ENCODE measurements at places on chromosomes 5 and 9.
A peak's percentile ranks its signal among the peaks of the same experiment; 100 is the strongest.

GRCh38 chr9:36873247-36873875, 160.7 kb downstream of the PAX5 start:
- H3K27ac ChIP-seq = no peak overlapping the region
- peaks cover 12% of the 10 kb centered on the region for H3K27me3 ChIP-seq
- peaks cover 2% of the 10 kb centered on the region for H3K36me3 ChIP-seq
- DNase-seq = peak; percentile 70
- peaks cover 3% of the 10 kb centered on the region for H3K4me1 ChIP-seq

GRCh38 chr5:138495351-138495750, 30.1 kb downstream of the EGR1 start:
- H3K27ac ChIP-seq = no peak overlapping the region
- H3K4me3 ChIP-seq = no peak overlapping the region
- peaks cover 15% of the 10 kb centered on the region for H3K4me1 ChIP-seq
- peaks cover 19% of the 10 kb centered on the region for H3K27me3 ChIP-seq
- H3K36me3 ChIP-seq = peaks cover 3% of the 10 kb centered on the region

DNA sequence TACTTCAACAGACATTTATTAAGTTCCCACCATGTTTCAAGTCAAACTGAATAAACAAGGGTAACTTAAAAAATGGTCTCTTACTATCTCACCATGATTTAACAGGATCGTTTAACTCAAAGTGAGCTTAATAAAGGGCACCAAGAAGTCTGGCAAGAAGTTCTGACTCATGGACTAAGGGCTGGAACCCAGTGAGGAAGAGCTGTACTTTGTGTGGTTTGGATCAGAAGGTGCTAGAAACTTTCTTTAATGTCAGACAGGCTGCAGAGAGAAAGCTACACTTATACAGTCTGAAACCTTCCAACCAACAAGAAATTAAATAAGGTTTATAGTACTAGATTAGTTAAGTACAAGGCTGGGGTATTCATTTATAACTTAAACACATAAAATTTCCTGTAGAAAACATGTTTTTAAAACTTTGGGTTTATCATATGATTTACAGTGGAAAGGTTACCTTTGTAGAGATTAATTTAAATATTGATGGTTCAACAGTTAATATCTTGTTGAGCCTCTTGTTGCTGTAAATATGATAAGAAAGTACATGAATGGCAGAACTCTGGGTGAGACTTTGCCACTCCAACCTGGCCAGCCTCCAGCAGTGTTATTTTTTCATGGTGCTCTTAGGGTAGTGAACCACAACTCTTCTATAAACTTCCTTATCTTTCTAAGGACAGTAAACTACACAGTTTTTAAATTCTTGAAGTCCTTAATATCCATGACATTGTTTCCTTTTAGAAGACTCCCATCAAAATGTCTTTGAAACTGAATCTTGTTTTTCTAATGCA, 162.8 kb downstream of the MAN2A1 start:
- no peak overlapping the region for H3K4me3 ChIP-seq
- H3K36me3 ChIP-seq = peaks cover 23% of the 10 kb centered on the region
- peaks cover 3% of the 10 kb centered on the region for H3K27me3 ChIP-seq
- peaks cover under 1% of the 10 kb centered on the region for H3K4me1 ChIP-seq
- no peak overlapping the region for H3K27ac ChIP-seq

DNA sequence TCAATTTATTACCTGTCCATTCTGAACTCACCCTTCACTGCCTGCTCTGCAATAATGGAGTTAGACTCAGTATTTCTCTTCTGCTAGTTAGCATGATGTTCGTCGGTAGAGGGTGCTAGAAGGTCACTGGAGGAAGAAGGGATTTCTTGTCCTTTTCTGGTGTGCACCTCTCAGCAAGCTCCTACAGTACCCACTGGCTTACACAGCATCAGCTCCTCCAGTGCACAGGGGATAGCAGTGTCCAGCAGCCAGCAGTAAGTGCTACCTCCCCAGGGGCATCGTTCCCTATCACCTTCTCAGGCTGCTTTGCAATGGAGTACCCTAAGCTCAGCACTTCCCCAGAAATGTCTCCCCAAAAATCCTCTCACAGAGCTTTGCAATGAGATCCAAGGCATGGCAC, 45.9 kb upstream of the APC start:
- no peak overlapping the region for H3K27ac ChIP-seq
- H3K27me3 ChIP-seq = peaks cover 4% of the 10 kb centered on the region
- peaks cover 38% of the 10 kb centered on the region for H3K4me1 ChIP-seq
- H3K4me3 ChIP-seq = no peak overlapping the region
- H3K36me3 ChIP-seq = no peaks in the 10 kb centered on the region

GRCh38 chr9:127283917-127284497, 19.4 kb downstream of the GARNL3 start:
- H3K4me3 ChIP-seq = no peak overlapping the region
- no peak overlapping the region for H3K27ac ChIP-seq
- DNase-seq = no peak
- no peaks in the 10 kb centered on the region for H3K36me3 ChIP-seq
- peaks cover 1% of the 10 kb centered on the region for H3K27me3 ChIP-seq

DNA sequence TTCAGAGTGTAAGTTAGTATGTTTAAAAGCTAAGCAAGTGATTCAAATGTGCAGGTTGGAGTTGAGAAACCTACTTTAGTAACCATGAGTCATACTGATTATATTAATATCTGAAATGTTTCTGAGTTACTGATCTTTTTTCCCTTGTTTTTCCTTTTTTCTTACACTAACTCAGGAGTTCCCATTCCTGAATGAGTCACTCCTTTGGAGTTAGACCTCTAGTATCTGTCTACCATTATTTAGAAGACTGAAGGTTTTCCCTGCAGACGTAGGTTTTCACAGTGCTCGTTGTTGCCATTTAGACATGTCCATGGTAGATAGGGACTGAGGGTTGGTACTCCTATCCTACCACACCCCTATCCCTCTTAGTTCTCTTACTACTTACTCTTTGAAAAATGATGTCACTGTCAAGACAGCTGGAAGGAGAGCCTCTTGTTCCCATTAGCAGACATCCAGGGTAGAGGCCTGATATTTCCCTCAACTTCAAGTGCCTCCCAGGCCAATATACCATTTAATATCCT, 20.2 kb downstream of the OCLN start:
- H3K4me1 ChIP-seq = no peaks in the 10 kb centered on the region
- no peak for DNase-seq
- H3K27me3 ChIP-seq = no peaks in the 10 kb centered on the region
- H3K27ac ChIP-seq = no peak overlapping the region
- H3K36me3 ChIP-seq = peaks cover 23% of the 10 kb centered on the region

DNA sequence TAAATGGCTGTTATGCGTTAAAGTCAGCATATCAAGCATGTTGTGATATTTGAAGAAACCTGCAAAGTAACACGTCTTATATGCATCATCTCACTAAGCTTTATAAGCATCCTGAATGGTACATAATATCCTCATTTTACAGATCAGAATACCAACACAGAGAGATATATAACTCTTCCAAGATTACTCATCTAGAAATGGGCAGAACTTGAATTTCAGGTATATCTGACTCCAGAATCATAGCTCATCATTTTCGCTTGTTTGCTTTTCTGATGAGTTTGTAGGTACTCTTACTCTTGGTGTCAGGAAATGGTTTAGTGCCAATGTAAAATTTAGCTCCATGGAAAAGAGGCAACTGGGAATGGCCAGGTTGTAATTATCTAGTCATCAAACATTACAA, 232.3 kb upstream of the ANKH start:
- H3K27me3 ChIP-seq = no peaks in the 10 kb centered on the region
- peaks cover 26% of the 10 kb centered on the region for H3K4me1 ChIP-seq
- no peak for DNase-seq

DNA sequence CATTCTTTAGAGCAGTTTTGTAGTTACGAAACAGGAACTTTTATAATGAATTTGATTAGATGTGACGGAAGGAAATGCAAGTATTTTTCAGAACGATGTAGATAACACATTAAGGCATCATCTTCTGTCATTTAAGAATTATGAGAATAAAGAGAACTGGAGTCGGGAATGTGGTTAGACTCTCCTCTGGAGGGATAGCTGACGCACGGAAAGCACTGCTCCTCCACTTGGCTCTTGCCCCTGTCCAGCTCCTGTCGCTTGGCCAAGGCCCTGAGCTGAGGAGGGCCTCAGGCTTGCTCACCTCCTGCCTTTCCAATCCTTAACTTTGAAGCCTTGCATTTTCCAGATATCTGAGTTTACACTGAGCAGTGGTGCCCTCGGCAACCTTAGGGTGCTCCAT, 60.5 kb downstream of the MAP1B start:
- peaks cover 30% of the 10 kb centered on the region for H3K4me1 ChIP-seq
- no peak overlapping the region for H3K27ac ChIP-seq
- no peak for DNase-seq
- H3K4me3 ChIP-seq = no peak overlapping the region
- peaks cover 3% of the 10 kb centered on the region for H3K27me3 ChIP-seq

DNA sequence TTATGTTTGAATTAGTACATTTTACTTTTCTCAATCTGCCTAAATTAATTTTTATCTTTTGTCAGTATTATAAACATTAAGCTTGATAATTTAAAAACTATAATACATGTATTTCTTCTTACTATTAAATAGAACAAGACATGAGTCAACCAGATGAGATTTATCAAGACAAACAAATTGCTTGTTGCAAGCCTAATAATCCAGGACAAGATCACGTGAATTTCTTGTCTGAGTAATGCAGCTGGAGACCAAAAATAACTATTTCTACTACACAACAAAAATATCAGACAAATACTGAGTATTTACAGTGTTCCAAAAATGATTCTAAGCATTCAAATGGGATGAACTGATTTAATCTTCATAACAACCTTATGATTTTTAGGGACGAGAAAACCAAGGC, 339.1 kb upstream of the PRR16 start:
- no peak for DNase-seq
- H3K27ac ChIP-seq = no peak overlapping the region
- no peaks in the 10 kb centered on the region for H3K27me3 ChIP-seq
- no peaks in the 10 kb centered on the region for H3K36me3 ChIP-seq
- no peaks in the 10 kb centered on the region for H3K4me1 ChIP-seq

DNA sequence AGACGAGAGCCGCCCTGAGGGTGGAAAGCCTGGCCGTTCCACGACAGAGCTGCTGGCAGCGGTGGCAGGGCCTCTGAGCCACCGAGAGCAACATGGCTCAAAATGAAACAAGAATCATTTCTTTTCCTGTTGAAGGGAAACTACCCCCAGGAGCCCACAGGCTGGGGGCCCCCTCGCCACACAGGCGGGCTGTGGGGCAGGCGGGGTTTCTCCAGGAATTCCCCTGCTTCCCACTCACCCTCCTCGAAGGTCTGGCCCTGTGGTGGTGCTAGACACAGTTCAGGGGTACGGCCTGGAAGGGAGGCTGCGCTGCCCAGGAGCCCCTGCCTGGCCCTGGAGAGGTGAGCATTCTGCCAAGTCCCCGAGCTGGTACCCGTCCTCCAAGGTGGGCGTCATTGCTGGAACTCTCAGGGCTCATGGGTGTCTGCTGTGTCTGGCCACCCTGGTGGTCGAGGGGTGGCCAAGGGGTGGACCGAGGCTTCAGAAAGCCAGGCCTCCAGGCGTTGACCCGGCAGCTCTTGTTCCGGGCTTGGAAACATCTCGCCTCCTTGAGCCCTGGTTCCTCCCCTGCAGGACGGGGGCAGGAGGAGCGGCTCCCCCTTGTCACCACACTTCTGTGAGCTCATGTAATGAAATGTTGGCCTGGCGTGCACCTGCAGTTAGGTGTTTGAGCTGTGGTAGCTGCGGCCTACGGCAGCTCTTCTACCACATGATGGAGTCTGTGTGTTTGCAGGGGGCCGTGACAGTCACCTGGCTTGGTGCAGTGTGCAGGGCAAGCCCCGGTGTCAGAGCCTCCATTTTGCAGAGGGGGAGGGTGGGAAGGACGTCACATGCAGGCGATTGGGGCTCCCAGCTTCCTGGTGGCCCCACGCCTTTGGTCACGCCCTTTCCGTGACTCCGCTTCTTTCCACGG, 65.3 kb downstream of the RXRA start:
- H3K4me3 ChIP-seq = no peak overlapping the region
- H3K36me3 ChIP-seq = peaks cover 8% of the 10 kb centered on the region
- no peak for DNase-seq
- peaks cover 26% of the 10 kb centered on the region for H3K4me1 ChIP-seq
- no peak overlapping the region for H3K27ac ChIP-seq

DNA sequence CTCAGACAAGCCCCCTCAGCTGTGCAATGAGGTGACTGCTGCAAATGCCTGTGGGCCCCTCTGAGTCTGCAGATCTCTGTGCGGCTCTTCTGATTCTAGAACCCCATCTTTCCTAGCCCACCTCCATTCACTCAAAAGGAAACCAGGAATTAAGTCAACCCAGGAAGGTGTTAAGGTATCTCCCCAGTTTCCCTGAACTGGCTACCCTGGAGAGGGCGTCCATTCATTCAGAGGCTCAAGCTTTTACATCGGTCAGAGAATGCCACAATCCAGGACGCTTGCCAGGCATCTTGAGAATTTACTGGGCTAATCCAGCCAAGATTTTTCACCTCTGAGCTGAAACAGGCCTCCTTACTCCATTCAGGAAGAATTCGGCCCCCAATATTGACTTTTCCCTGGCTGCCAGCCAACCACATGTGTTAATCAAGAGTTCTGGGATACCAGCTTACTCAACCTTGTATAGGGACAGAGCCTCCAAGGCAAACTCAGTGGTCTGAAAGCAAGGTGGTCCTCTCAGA, 889 bp upstream of the ADAMTS12 start:
- peak overlapping the region; percentile 87 for H3K4me3 ChIP-seq
- H3K27ac ChIP-seq = no peak overlapping the region
- H3K27me3 ChIP-seq = peaks cover 8% of the 10 kb centered on the region
- H3K36me3 ChIP-seq = no peaks in the 10 kb centered on the region
- peaks cover 16% of the 10 kb centered on the region for H3K4me1 ChIP-seq

DNA sequence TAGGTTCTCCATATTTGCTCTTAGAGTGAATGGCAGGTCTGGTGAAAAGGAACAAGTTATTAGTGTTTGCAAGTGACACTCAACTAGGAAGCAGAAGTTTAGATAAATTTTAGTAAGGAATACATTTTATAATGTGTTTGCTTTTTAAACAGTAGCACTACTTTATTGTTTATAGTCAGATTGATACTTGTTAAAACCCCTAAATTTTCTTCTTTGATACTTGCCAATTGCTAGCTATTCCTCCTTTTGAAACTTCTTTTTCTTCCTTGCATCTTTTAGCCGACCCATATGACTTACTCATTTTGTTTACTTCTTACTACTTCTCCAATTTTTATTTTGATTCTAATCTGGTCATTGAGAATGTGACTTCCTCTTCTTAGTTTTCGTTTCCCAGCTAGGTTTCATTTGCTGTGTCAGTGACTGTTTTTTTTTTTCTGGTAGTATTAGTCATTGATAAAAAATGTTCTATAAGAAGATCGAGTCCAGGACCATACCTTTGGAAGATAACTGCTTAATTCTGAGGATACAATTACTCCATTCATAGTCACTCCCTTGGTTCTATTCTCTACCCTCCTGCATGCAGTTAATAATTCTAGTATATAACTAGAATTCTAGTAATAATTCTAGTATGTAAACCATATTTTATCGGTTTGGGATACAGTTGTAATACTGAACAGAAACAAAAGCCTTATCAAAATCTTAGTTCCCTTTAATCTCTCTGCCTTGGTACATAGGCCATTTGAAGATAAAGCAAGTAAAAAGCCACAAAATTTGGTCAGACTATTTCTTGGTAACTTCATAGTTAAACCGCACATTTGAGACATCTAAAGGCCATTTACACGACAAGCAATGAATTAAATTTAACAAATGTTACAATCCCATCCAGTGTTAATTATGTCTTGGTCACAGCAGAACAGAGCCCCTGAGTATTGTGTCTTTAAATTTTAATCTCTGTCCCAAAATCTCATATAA, 2.8 kb upstream of the RICTOR start:
- peaks cover 12% of the 10 kb centered on the region for H3K27me3 ChIP-seq
- H3K4me1 ChIP-seq = peaks cover 13% of the 10 kb centered on the region
- H3K36me3 ChIP-seq = peaks cover 12% of the 10 kb centered on the region
- H3K4me3 ChIP-seq = no peak overlapping the region

GRCh38 chr9:4490705-4491625, 697 bp downstream of the SLC1A1 start:
- DNase-seq = peak; percentile 10
- peaks cover 21% of the 10 kb centered on the region for H3K4me1 ChIP-seq
- H3K36me3 ChIP-seq = peaks cover 7% of the 10 kb centered on the region
- no peak overlapping the region for H3K27ac ChIP-seq
- H3K4me3 ChIP-seq = peak overlapping the region; percentile 93
- H3K27me3 ChIP-seq = peaks cover 14% of the 10 kb centered on the region

Measured in endothelial cell (in vitro differentiated cells).